ENCODE measurements at places on chromosomes 2 and 18.

DNA sequence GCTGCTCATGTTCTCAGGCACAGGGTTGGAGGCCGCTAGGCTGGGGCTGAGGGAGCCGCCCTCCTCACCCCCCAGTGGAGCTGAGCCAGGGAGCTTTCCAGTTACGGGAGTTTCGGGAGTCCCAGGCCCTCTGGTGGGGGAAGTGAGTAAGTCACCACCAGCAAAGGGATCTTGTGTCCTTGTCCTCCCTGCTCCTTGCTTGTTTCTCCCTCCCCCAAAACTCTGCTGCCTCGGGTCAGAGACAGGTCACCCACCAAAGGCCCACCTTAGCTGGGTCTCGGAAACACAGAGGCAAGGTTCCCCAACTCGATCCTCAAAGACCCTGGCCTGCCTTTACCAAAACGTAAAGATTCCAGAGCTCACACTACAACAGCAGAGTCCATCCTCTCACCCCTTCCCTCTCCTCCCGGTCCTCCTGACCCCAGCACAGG, 60.5 kb upstream of the POMC start:
- no peak for DNase-seq

DNA sequence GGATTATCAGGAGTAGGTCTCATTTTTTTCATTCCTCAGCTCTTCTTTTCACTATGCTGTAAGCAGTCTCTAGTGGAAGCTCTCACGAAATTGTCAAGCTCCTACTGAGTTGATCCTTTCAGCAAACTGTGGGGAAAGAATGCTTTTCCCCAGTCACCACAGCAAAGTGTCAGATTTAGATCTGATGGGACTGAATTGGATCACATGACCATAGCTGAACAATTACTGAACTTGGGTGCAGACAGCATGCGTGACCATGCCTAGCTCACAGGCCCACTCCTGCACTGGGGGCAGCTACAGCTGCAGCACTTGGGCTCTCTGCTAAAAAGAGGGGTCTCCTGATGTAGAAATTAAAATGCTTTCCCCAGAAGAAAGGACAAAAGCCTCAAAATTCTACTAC, 3.1 kb downstream of the ARHGAP15 start:
- no peak for DNase-seq

DNA sequence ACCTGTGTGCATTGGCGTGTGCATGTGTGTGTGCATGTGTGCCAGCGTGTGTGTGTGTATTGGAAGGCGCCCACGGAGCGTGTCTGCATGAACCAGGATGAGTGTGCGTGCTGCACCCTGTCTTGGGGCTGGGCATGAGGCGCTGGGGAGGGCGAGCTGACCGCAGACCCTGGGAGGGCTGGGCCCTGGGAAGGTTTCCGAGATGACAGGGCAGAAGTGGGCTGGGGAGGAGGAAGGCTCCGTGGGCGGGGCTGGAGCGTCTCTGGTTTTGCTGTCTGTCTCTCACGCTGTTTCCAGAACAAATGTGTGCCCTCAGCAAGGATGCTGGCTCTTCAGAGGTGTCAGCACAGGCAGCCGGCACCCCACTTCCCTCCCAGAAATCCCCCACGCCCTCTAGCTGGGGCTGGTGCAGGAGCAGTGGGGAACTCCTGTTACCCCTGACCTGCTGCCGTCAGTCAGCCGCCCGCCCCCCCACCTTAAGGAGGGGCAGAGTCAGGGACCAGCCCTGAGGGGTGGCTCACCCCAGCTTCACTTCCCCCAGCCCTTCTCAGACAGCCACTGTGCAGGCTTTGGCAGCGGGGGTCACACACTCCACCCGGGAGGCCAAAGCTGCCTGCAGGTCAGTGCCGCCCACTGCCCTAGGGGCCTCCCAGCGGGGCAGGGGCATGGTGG, at the start of gene GPR35:
TSS of gene GPR35 (plus strand) at position 531 of the 672 bp plus-strand sequence. CDS start 4,473 bp downstream, outside the sequence.
- DNase-seq, result no peak

GRCh38 chr2:42052702-42053481, 5.1 kb downstream of the PKDCC start:
- DNase-seq, result no peak

DNA sequence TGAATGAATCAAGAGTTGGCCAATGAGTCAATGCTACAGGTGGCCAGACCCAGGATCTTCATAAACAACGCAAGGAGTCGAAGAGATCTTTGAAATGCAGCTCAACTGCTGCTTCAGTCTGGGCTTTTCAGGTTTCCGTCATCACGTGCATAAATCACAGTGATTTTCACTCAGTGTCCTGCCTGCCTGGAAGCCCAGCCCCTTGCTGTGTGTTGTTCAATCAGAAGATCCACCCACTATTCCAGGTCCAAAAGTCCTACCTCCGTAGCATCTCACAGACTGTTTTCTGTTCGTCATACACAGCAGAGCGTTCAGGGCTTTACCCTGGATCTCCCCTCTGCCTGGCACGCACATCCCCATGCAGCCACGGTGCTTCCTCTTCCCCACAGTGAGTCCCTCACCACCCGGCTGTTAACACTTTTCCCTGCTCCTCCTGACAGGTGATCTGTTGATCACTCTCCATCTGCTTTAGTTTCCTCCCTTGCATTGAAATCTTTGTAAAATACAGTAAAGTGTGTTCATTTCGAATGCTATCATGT, 216.3 kb downstream of the MYT1L start:
- no peak for DNase-seq

DNA sequence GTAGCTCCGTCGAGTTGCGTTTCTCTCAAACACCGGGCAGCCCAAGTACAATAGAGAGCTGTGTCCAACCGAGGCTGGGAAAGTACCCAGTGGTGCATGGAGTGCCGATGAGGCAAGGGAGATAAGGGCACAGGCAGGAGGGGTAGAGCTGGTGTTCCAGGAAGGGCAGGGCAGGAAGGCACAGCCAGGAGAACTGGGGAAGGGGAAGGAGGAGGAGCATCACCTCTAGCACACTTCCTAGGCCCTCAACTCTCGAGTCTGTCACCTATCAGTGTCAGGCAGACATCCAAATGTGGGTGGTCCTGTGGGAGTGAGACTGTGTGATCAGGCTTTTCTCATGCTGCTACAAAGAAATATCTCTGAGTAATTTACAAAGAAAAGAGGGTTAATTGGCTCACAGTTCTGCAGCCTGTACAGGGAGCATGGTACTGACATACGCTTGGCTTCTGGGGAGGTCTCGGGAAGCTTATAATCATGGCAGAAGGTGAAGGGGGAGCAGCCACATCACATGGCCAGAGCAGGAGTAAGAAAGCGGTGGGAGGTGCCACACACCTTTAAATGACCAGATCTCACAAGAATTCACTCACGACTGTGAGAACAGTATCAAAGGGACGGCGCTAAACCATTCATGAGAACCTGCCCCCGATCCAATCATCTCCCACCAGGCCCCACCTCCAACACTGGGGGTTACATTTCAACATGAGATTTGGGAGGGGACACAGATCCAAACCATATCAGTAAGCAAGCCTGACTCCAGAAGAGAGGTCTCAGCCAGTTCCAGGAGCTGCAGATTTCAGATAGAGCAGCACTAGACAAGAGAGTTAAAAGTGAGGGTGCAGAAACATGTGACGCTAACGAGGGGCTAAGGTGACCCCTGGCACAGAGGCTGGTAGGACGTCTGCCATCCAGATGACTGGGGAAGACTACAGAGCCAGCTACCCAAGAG, 75.7 kb downstream of the MBOAT2 start:
- DNase-seq, result no peak

DNA sequence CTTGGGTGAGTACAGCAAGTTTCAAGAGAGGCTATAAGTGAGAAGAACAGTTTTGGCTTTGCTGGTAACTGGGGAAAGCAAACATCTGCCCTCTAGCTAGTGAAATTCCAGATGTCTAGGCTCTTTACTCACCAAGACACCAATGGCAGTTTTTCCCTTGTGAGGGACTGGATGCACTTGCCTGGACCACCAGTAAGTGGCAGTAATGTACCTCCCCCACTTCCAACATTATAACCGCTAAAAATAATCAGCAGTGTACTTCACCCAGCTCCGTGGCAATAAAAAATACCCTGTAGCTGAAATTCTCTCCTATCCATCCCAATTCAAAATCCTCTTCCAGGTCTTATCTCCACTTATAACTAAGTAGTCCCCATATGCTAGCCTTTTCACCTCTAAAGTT, 383.9 kb downstream of the ARHGAP15 start:
- DNase-seq, result no peak

GRCh38 chr2:119637371-119637770, 41.6 kb upstream of the TMEM177 start:
- no peak for DNase-seq

DNA sequence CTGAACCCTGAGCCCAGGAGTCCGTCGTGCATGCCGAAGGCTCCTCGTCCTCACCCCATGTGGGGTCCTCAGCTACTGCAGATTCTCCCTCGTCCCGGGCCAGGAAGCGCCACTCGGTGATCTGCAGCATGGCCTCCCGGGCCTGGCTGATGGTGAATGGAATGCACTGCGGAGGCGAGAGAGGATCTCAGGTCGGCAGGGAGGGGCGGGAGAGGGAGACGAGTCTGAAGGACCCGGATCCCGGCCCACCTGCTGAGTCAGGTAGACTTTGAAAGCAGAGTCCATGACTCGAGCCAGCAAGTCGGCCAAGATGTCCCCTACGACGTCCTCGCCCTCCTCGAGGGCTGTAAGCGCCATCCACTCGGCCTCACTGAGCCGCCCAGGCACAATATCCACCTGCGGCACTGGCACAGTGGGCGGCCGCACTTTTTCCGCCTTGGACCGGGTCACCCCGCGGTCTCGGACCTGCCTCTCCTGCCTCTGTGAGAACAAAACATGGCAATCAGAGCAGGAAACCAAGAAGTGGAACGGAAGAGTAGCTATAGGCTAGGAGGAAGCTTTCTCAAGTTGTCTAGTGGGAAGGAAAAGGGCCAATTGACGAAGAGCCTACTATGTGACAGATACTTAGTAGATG, 5.5 kb downstream of the C2orf81 start:
- no peak for DNase-seq

GRCh38 chr2:94871226-94872087, at the start of gene TEKT4:
Gene TEKT4 (plus strand): TSS chr2:94871430. CDS start chr2:94871580, 150 bp downstream.
- DNase-seq, result no peak

- DNase-seq, result no peak
Observed at GRCh38 chr2:229164545-229165249, 106.4 kb downstream of the PID1 start.

- no peak for DNase-seq
Observed at GRCh38 chr2:678964-679363, 1.8 kb upstream of the TMEM18 start.

DNA sequence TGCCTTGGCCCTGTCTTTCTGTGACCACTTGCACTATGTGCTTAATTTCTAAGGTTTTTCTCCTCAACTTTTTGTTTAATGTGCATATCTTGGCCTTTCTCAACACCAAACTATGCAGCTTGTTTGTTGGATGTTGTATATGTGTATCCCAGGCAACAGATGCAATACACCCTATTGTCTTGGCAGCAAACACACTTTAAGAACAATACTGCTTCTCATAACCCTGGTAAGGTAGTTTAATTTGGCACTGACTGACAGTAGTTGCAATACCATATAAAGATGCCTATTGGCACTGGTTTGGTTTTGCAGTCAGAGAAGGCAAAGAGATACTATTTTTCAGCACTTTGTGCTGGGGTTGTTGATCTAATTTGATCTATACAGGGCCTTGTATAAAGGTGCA, 360.7 kb upstream of the CWC22 start:
- DNase-seq, result no peak

GRCh38 chr2:157880927-157881326, 4.8 kb upstream of the ACVR1 start:
- no peak for DNase-seq

GRCh38 chr2:51595836-51596235, 563.9 kb upstream of the NRXN1 start:
- DNase-seq, result no peak

DNA sequence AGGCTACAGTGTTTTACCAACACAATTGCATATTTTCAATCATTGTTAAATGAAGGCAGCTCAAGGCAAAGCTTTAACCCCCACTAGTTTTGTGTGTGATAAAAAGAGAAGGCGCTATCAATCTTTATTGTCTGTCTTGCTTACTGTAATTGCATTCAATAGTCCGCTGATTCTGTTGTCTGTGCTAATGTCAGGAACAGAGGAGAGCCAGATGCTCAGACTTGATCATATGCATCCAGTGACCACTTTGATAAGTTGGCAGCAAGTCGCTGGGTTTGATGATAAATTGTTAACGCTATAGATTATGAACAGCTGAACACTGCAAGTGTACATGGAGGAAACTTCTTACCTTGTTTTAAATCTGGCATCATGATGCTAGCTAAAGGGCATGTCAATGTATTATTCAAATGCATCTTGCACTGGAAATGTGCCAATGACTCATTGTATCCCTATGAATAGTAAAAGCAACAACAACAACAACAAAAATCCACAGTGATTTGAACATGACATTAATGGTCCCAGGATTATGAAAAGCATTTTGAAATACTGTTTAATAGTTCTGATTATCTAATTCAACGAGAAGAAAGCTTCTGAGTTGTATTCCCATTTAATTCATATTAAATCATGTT, 423.5 kb upstream of the FANCL start:
- DNase-seq, result no peak

GRCh38 chr2:8094526-8094925, 587.3 kb upstream of the ID2 start:
- DNase-seq, result no peak

- no peak for DNase-seq
Observed at GRCh38 chr2:64023485-64024258, 4.4 kb upstream of the VPS54 start.

GRCh38 chr18:74645679-74646078, 48.0 kb downstream of the ZNF407 start:
- no peak for DNase-seq

DNA sequence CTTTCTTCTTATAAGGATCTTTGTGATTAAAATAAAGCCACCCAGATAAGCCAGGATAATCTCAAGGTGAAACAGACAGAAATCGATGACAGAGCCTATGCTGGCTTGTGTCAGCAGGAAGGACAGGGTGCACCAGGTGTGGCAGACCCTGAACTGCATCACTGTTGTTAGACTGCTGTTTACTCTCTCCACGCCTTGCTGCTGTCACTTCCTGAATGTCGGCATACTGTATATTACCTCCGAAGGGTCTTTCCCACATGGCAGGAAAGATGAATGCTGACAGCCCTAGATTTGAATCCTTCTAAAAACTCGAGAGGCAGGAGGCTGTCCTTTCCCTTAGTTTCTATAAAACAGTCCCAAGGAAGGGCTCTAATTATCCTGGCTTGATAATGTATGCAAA, 18.9 kb upstream of the TMEM163 start:
- DNase-seq, result no peak

- DNase-seq, result no peak
Observed at GRCh38 chr2:138365581-138365980, 136.0 kb upstream of the SPOPL start.

GRCh38 chr18:75625966-75626365, 198.5 kb upstream of the SMIM21 start:
- no peak for DNase-seq
